MG63 (cell line): ENCODE measurements at places on chromosomes 6 and 20. TPM values are rescaled to one million over a fixed set of nuclear protein-coding genes. Genes with fewer than 3 reads are reported as not detected.

TAGAP gene
- total RNA-seq, result not detected in 2 replicates

PNPLA1 gene
- total RNA-seq, result not detected in 2 replicates

PRRT1 gene
- not detected in 2 replicates for total RNA-seq

ACTL10 gene
- 2.4 and 3.5 TPM in 2 replicates for total RNA-seq

BTN1A1 gene
- total RNA-seq, result not detected in 2 replicates

DNA sequence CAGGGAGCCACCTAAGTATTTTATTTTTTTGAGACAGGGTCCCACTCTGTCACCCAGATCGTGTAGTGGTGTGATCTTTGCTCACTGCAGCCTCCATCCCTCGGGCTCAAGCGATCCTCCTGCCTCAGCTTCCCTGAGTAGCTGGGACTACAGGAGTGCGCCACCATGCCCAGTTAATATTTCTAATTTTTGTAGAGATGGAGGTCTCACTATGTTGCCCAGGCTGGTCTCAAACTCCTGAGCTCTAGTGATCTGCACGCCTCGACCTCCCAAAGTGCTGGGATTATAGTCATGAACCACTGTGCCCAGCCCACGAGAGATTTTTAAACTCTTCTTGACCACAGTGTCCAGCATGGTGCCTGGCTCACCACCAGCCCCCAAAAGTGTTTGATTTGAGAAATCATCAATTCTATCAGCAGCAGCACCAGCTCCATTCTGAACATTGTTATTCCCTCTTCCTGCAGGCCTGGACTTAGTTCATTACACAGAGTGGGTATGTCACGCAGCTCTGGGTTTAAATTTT, 2.3 kb upstream of the TGM2 start:
- no peak for DNase-seq

GRCh38 chr20:1912053-1912452, 16.8 kb downstream of the SIRPA start:
- no peak for DNase-seq
